ENCODE measurements at places on chromosomes 16 and 17.

DNA sequence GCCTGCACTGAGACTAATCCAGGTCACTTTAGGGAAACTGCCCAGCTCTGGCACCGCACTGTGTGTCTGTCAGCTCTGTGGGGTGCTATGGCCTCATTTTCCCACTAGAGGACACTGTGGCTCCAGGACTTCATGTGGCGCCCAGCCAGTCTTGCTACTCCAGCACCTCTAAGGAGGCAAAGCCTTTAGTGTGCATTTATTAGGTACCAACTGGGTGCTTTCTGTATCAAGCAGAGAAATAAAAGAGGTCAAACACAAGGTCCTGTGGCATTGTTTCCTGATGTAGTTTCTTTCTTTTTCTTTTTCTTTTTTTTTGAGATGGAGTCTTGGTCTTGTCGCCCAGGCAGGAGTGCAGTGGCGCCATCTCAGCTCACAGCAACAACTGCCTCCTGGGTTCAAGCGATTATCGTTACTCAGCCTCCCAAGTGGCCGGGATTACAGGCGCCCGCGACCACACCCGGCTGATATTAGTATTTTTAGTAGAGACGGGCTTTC lies 12.5 kb upstream of the RHBDL3 start:
- DNase-seq = peak; percentile 56

- no peak for DNase-seq
These were observed 16.2 kb upstream of the PHF12 start for GRCh38 chr17:28967221-28968135.

DNA sequence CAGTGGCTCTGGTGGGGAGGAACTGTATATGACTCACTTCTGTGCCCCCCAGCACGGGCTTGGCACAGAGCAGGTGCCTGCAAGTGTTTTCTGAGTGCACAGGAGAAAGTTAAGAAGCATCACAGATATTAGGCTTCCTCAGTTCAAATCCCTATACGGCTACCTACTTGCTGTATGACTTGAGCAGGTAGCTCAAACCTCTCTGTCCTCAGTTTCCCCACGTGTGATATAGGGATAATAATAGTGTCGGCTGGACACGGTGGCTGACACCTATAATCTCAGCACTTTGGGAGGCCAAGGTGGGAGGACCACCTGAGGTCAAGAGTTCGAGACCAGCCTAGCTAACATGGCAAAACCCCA lies 95.7 kb downstream of the C16orf78 start:
- no peak for DNase-seq

GRCh38 chr16:57730771-57731730 lies 4.5 kb upstream of the KATNB1 start:
- DNase-seq = no peak
